ENCODE measurements at places on chromosomes 5 and 9. TPM values are rescaled to one million over a fixed set of nuclear protein-coding genes. Genes with fewer than 3 reads are reported as not detected.

DNA sequence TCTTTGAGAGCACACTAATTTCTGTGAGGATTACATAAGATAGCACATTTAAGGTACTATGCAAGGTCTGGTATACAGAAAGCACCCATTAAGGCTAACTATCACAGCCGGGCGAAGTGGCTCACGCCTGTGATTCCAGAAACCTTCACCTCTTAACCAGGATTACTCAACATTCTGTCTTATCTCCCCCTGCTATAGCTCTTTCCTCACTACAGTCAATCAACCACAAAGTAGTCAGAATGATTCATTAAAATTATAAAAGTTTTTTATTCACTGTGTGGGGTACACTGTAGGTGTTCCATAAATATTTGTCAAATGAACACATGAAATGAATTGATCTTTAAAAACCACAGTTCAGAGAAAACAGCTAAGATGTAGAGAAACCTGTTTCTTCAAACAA is 48.7 kb downstream of the CHD1 start:
- no peak for DNase-seq

GRCh38 chr9:138050472-138051330 is 173.1 kb downstream of the CACNA1B start:
- DNase-seq, result no peak

GRCh38 chr5:34998058-34998789 is 49.5 kb downstream of the AGXT2 start:
- no peak for DNase-seq

- DNase-seq, result no peak
These were observed 50.2 kb downstream of the C9orf50 start for GRCh38 chr9:129570450-129571297.

Gene PCDHA1
- 0.17 TPM for total RNA-seq

DNA sequence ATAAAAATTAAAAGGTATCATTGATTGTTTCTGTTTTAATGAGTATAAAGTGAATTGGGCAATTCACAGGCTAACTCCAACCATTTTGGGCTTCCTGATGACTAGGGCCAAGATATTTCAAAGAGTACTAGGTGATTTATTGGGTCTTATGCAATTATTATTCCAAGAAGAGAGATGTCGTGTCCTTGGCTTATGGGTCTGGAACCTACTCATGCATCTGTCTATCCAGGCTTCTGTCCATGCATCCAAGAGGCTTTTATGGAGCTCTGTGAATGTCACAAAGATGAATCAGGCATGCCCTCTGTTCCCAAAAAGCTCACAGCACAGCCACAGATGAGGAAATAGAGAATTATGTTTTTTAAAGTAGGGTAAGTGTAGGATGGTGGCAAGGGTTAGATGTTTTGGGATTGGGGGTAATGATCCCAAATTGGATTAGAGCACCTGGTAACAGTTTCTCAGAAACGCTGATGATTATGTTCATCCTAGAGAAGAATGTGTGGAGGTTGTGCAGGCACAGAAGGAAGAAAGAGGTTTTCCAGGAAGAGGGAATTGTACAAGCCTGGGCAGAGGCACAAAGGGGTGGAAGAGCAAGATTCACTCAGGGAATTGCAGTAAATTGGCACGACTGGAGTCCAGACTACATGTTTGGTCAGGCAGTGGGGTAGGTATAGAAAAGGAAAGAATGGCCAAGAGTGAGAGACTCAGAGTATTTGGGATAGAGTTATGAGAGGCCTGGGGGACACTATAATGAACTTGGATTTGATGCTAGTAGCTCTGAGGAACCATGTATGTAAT is 83.0 kb upstream of the TNC start:
- DNase-seq, result no peak

GRCh38 chr9:120735415-120736126 is 21.3 kb upstream of the MEGF9 start:
- no peak for DNase-seq

DNA sequence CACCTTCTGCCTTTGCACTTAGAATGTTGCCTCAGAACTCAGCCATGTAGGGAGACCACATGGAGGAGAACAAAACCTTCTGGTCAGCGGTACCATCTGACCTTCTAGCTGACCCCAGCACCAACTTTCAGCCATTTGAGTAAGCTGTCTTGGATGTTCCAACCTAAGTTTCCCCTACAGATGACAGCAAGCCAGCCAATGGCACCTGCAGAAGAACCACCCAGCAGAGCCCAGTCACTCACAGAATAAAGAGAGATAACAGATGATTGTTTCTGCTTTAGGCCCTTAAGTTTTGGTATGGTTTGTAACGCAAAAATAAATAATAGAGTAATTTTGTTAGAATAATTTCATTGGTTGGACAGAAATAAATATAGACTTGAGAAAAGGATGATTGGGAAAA is 10.4 kb downstream of the DNAH5 start:
- no peak for DNase-seq

Gene PCDHGC4
- total RNA-seq, result 1.2 TPM

GRCh38 chr5:166086568-166086967 is 2204.9 kb upstream of the WWC1 start:
- no peak for DNase-seq

Gene ADGRD2
- not detected for total RNA-seq

- no peak for DNase-seq
These were observed 167.2 kb downstream of the PAX5 start for GRCh38 chr9:36866840-36867239.

Gene ENTPD2
- not detected for total RNA-seq

GRCh38 chr5:147880487-147880886 is 2.0 kb downstream of the SCGB3A2 start:
- DNase-seq, result no peak

DNA sequence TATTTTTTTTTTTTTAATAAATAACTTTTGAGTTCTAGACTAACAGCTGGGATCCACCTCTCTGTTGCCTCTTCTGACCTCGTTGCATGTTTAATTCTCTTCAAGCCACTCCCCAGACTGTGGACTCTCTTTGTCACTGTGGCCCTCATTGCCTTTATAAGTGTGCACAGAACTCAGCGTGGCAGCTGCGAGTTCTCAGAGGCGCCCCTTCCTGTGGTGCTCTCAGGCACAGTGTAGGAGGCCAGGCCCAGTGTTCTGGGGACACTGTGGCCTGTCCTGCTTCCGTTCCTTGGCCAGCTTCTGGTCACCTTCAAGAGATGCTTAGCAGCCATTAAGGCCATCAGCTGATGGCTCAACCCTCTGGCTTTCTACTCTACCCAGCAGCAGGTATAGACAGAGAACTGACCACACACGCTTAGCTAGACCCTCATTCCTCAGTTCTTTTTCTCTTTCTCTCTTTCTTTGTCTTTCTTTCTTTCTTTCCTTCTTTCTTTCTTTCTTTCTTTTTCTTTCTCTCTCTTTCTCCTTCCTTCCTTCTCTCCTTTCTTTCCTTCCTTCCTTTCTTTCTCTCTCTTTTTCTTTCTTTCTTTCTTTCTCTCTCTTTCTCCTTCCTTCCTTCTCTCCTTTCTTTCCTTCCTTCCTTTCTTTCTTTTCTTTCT is 27.7 kb downstream of the STC2 start:
- no peak for DNase-seq
